ENCODE measurements at places on chromosomes 5 and 9.

DNA sequence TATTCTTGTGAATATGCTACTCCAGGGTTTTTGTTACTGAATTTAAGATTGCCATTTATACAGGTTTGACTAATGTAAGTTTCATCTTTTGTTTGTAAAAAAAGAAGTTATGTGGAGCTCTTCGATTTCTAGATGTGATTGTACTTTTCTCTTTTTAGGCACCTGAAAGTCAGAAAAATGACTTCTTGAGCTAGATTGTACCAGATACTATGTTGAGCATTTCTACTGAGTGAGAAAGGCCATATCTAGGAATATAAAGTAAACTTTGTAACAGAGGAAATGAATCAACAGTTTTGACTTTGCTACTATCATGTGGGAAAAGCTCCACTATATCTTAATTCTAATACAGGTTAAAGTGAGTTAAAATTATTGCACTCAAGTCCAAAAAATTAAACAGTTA, 25.1 kb downstream of the SMC5 start:
- no peak for DNase-seq

GRCh38 chr5:30142432-30142831, 1051.1 kb upstream of the CDH6 start:
- no peak for DNase-seq

GRCh38 chr5:93681432-93681831, 60.0 kb downstream of the POU5F2 start:
- no peak for DNase-seq

- no peak for DNase-seq
These were observed 105.6 kb upstream of the ANKH start for GRCh38 chr5:14977058-14977685.

GRCh38 chr5:179373101-179373934, 28.1 kb upstream of the ADAMTS2 start:
- DNase-seq, result no peak

GRCh38 chr5:108345541-108346171, 36.2 kb downstream of the FBXL17 start:
- DNase-seq, result peak; percentile 3

DNA sequence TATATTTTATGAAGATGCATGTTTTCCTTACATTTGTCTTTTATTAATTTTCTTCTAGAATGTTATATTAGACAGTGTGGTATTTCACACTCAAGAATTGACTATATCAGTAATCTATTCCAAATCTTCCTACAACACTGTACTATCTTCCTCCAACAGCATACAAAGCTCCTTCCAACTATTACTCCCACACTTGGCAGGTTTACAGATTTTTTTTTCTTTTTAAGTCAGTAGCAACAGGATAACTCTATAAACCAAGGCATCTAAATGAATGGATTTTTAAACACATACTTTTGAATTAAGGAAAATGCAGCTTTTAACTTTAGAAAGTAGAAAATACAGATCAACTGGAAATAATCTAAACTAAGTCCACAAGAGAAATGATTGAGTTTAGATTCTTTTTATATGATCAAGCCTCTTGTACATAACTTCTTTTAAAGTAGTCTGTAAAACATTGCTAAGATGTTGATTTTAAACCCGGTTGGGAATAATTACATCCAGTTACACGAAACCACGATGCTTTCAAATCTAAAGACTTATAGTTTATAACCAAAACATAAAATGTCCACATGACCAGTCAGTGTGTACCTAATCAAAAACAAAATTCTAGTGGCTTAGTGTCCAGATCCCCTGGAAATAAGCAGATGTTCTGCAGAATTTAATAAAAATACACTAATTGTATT, 281.6 kb downstream of the ADAMTS6 start:
- DNase-seq, result no peak

DNA sequence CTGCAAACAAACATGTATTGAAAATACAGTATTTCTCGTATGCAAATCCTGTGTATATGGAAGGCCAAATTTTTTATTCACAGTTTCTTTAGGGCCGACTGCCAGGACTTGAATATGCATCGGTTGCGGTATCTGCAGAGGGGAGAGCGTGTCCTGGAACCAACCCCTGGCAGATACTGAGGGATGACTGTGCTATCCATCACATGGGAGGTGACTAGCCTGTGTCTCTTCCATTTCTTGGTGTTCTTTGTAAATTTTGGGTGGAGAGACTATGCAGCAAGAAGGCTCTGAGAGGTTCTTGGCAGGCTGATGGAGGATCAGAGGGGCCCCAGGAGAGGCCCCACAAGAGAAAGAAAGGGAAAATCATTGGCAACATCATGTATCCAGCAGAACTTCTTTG, 384.3 kb downstream of the YTHDC2 start:
- no peak for DNase-seq

DNA sequence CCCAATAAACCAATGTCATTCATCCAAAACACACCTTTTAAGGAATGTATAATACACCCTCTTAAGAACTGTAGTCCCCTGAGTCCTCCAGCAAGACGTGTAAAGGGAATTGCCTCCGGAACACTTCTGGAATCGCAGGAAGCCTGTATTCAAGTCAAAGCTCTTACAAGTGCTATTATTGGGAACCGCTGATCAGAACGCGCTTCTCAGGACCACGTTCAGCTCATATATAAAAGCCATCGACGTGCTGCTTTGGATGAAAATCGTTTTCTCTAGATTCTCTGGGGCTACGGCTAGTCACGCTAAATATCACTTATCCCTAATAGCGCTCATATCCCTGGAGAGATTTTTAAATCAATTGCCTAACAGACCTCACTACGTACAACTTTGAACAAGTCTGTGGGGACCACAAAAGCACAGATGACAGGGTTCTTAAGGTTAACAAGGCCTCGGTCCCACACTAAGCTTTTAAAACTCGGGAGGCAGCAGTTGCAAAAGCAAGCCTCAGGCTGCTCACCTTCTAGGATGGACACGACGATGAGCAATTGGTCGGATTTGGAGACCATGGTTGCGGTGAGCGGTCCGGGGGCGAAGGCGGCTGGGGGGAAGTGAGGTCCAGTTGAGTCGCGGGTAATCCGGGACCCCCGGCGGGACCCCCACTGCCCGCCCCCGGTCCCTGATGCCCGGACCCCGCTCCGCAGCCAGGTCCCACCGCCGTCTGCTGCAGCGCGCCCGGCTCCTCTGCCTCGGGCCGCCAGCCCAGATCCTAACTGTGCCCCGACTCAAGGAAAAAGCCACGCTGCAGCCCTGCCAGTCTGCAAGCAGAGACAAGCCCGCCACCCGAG, 548 bp downstream of the CEP120 start:
- DNase-seq, result no peak

DNA sequence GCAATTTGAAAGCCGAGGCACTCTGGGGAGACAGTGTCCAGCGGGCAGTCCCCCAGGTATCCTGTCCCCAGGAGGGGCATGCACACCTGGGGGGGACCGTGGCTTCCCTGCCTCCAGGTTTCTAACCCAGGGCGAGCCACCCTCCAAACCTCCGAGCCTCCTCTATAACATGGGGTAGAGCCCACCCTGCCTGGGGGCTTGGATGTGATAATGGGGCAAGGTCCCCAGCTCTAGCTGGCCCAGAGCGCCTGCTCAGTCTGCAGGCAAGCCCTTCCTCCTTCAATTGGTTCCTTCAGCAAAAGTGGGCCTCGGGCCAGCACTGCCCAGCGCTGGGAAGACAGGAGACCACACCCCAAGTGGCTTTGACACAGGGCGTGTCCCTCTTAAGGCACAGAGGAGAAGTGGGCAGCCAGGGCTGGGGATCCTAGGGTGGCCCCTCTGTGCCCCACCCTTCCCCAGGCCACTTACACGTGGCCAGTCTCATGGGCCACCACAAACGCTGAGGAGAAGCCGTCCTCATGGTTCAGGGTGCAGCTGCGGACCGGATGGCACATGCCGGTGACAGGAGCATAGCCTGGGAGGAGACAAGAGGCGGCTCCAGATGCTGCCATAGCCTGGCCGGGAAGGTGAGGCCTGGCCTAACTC, 94.3 kb downstream of the ZNF354C start:
- no peak for DNase-seq

GRCh38 chr9:124812441-124812876, 35.5 kb downstream of the OLFML2A start:
- DNase-seq, result no peak

GRCh38 chr5:76787237-76787636, 31.6 kb upstream of the F2RL1 start:
- no peak for DNase-seq

- no peak for DNase-seq
These were observed 28.2 kb upstream of the RPL26L1 start for GRCh38 chr5:172931001-172931536.

DNA sequence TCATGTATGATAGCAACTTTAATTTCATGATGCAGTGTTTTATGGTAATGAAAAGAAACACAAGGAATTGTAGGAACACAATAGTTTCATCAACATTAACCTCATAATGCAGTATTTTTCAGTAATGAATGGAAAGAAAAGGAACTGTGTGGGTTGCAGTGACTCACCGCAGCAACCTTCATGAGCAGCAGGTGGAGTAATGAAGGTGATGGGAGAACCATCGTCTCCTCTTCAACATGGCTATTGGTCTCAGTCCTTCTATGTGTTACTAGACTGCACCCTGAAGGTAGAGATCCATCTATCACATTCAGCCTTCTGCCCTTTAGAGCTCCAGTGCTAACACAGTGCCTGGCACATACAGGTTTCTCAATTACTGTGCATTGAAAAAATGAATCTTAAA, 58.0 kb downstream of the TMEM215 start:
- DNase-seq, result no peak

GRCh38 chr5:95398989-95399388, 7.8 kb downstream of the FAM81B start:
- DNase-seq, result no peak

- DNase-seq, result peak; percentile 17
These were observed 1.0 kb upstream of the NIM1K start for GRCh38 chr5:43190755-43191603.

- no peak for DNase-seq
These were observed 252.1 kb downstream of the CRB2 start for GRCh38 chr9:123608104-123608503.

DNA sequence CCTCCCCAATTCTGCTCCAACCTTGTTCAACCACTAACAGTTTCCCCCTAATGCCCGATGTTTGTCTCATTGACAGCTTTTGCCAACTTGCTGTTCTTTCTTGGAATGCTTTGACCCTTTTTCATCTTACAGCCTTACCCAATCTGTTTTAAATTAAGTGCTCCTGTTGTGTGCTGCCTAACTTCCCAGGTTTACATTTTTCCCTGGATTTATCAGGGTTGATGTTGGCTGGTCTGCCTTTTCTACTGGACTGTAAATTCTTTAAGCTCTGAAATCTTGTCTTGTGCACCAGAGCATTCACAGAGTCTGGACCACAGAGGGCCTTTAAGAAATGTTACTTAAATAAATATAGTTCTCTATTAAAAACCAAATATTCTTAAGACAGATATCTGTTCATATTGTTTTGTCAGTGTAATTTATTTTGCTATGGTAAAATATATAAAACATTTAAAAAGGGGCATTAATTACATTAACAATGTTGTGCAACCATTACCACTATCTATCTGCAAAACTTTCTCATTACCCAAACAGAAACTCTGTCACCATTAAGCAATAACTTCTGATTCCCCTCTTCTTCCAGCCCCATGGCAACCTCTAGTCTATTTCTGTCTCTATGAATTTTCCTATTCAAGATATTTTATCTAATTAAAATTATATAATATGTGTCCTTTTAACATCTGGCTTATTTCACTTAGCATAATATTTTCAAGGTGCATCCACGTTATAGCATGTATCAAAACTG, 73.0 kb downstream of the OSTF1 start:
- no peak for DNase-seq

DNA sequence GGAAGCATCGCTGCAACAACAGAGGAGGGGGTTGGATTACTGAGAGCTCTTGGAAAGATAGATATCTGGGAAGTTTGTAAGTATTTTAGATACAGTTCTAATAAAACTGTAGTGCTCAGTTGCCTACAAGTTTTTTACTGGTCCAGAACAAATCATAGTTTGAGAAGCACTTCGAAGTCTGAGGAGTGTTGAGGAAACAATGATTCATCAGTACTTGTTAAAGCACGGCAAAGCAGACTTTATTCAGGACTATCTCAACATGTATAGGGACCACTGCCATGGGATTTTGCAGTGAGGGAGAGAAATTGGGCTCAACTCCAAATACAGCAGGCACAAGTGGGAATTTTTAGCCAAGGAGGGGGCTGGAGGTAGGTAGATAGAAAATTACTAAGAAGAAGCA, 25.3 kb upstream of the RECK start:
- DNase-seq, result no peak
